ENCODE measurements at places on chromosomes 13 and 19.

GRCh38 chr19:45163751-45164460 is 3.1 kb upstream of the NKPD1 start:
- DNase-seq: no peak

- no peak for DNase-seq
Measured at GRCh38 chr19:48192750-48193149, 22.3 kb downstream of the ZSWIM9 start.

DNA sequence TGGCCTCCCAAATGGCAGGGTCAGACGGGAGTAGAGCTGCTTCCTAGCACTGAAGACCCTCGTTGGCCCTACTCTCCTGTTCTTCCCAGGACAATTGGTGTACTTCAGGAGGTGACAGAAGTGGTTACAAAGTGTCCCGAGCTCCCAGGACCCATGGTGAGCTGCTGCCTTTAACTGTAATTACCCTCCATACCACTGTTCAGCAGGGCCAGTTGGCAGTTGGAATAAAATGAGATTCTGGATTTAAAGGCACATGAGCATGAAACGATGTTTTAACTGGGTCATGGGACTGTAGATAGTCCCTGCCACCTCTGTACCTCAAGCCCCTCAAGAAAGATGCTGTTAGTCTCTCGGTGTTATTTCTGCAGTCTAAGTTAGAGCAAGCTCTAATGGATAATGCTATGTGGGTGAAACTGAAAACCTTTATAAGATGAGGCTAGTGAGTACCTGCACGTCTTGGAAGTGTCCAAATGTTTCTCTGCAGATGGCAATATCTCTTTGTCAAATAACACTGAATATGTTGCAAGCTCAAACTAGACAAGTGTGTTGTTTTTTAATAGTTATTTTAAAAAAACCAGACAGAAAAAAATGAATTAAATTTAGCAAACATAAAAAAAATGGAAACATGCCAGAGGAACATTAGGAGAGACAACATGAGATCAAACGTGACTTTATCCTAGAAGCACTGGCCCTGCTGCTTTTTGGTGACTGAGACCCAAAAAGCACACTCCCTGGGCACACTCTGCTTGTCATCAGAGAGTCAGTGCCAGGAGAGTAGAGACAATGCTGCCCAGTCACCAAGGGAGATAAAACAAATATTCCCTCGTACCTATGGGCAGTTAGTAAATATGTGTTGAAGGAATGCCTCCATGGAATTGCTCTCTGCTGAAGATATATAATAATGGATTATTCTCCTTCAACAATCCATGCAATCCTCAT is 266.3 kb downstream of the LMO7 start:
- DNase-seq: no peak

GRCh38 chr19:21423057-21424041 is 26.4 kb downstream of the ZNF493 start:
- no peak for DNase-seq

DNA sequence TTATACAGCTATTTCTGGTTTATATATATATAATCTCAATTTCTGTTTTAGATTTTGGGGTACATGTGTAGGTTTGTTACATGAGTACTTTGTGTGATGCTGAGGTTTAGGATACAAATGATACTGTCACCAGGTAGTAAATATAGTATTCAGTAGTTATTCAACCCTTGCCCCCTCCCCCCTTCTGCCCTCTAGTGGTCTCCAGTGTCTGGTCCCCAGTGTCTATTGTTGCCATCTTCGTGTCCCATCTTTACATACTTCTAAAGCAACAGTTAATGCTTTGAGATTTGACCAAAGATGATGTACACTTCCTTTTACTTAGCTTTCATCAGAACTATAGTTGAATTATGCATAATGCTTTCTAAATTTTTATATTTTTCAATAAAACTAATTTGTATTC is 1623.4 kb upstream of the PRR20A start:
- DNase-seq: no peak

DNA sequence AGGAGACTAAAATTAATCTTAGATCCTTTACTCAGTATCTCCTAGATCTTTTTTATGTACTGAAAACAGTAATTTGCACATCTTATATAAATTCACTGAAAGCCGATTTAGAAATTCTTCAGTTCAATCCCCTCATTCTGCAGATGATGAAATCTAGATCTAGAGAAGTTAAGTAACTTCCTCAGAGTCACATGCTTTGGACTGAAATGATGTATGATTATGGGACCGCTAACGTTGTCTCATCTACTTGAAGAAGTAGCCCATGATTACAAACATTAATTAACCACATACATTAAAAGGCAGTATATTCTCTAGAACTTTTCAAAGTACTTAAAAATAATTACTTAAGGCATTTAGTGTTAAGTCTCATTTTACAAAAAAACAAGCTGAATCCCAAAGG is 37.8 kb downstream of the ELF1 start:
- no peak for DNase-seq

GRCh38 chr19:3375221-3376090 is 9.1 kb downstream of the NFIC start:
- no peak for DNase-seq

DNA sequence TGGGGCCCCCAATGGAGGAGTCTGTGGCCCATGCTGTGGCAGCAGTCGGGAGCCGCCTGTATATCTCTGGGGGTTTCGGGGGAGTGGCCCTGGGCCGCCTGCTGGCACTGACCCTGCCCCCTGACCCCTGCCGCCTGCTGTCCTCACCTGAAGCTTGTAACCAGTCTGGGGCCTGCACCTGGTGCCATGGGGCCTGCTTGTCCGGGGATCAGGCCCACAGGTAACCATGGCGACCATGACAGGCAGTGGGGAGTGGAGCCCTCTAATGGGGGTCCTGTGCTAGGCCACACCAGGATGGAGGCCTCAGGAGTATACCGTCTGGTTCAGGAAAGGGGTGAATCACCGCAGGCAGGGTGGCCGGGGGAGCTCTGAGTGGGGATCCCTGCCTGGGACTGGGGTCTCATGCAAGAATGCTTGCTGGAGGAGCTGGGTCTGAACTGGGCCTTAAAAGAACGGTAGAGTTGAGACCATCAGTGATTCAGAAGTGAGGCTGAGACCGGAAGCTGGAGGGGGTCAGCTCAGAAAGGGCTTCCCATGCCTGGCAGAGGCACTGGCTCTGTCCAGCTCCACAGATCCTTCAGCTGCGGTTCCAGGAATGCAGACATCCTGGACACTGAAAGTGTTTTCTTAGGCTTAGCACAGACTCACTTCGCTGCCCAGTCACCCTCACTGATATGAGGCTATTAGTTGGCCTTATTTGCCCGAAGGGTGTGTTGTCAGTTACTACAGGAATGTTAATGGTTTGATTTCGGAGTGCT is 29.1 kb downstream of the CNFN start:
- no peak for DNase-seq

All from activated T-helper 1 cell treated with anti-CD3 and anti-CD28 coated beads, Interleukin-2, amount 50 U/mL, for 16 hours (primary cell).